RWPE1 (cell line): ENCODE measurements at places on chromosomes 7 and 10.

DNA sequence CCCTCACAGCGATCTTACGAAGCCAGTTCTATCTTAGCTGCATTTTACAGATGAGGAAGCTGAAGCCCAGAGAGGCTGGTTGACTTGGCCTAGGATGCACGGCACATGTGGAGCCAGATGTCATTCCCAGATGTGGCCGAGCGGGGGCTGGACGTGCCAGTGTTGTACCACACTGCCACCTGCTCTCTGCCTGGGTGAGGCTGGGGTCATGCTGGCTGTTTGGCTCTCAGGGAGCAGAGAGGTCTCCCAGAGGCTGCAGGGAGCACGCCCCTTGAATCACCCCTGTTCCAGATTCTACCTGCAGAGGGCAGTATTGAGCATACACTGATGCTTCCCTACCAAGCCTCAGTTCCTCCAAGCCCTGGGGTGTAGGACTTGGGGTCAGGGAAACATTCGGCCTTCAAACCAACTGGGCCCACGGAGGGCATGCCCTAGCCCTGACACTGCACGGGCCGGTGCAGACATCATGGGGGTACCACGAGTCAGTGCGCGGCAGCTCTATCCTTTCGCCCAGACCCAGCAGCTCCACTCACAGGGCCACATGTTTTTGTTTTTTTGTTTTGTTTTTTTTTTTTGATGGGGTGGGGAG is 3.8 kb upstream of the GTF2IRD1 start:
- peak; percentile 34 for DNase-seq

DNA sequence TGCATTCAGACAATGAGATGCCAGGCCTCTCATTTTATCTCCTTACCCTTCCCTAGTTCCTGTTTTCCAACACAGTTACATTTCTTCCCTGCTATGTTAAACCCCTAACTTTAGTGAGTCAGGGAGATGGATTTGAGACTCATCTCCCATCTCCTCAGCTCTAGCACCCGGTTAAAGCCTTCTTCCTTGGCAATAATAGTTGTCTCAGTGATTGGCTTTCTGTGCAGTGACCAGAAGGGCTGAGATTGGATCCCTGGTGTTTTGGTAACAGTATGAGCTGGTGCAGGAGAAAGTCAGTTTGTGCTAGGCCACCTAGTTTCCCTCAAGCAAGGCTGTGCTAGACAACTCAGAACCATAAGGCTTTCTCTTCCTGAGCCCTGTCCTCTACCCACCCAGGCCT is 212.5 kb downstream of the SORCS1 start:
- DNase-seq = no peak

DNA sequence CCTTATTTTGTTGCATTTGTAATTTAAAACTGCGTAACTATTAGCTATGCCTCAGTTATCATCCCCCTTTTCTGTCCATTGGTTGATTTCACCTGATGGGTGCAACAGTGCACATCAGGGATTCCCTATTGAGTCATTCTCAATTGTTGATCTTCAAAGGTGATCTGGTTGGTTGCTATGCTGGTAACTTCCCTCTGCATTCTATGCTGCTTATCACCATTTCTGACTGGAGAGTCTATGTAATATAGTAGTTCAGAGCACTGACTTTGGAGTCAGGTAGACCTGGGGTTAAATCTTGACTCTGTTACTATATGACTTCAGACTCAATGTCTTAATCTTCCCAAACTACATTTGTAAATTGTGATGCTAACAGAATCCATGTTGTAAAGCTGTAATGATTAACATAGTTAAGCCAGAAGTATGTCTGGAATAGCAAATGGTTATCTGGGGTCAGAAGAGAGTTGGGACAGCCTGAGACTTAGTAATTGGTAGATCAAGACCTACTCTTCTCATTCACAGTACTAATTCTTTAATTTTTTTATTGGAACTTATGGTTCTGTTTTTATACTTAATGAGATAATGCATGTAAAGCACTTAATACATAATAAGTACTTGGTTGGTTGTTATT is 38.1 kb downstream of the EXOC6 start:
- DNase-seq = no peak

GRCh38 chr7:157691586-157692459 is 355.0 kb downstream of the DNAJB6 start:
- no peak for DNase-seq

DNA sequence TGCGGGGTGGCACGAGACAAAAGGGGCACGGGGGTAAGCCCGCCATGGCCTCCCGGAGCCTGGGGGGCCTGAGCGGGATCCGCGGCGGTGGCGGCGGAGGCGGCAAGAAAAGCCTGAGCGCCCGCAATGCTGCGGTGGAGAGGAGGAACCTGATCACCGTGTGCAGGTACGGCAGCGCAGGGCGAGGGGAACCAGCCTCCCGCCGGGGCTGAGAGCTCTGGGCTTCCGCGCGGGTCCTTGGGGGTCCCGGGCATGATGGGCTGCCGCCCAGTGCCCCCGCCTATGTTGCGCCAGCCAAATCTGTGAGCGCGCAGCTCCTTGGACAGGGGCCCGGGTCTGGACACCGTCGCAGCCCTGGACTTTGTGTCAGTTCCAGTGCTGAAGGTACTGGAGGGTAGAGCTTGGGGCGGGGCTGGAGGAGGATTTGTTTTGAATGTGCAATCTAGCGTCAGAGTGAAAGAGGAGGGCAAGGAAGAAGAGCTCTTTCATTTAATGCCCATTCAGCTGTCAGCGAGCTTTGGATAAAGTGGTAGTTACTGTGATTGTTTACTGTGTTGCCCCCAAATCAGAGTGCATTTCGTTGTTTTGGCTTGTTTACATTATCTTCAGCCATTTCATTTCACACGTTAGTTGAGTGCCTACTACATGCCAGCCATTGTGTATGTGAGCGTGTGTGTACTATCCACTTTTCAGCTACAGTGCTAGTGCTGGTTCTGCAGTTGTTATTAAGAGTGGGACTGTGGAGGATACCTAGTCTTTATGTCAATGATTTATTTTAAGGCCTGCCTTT is 777 bp downstream of the RUNDC3B start:
- peak; percentile 8 for DNase-seq

DNA sequence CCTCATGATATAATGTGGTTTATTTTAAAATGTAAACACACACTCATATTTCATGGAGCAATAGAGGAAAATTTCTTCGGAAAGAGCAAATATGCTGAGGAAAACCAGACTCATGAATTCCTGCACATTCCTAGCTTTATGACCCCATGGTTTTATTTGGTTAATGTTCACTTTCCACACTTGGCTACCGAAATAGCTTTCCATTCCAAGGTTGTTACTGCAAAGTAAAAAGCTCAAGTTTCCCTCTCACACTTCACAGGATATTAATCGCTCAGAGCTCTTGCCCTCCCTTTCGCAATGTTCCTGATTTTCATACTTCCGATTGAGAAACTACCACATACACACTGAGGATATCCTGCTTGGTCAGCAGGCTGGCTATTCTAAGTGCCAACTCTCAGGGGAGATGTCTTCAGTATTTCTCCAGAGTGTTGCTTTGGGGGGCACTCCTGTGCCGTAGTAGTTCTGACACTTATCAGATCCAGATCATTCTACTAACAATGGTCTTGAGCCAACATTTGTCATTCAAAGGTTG is 77.5 kb upstream of the STEAP1B start:
- DNase-seq = peak; percentile 68

DNA sequence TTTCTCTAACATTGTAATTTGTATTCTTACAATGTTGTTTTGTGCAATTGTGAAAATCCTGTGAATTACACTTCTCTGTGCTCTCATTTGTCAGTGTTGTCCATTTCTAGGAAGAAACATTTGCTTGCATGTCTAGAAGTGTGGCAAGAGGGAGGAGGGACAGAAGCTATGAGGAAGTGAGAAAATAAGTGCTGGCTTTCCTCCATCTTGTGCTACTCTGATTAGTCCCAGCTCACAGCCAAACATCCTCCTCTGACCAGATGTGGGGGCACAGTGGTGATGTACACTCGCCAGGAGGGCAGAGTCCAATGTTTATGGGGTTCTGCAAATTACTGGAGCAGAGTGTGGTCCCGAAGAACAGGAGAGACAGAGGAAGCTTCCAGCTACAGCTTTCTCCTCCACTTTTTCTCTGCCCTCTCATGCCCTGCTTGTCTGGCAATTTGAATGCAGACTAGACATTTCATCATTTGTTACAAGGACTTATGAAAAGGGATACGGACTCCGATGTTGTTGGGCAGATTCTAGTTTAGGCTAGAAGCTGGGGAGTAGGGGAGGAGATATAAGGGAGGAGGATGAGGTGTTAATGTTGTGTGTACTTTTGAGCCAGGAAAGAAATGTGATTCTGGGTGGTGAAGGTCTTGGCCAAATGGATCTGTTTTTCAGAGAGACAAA is 131.0 kb upstream of the C1GALT1 start:
- DNase-seq = no peak

GRCh38 chr7:22677680-22678079 is 49.3 kb upstream of the IL6 start:
- DNase-seq = no peak

- no peak for DNase-seq
These were observed 79.2 kb upstream of the PPP1R3C start for GRCh38 chr10:91711885-91712680.
